ENCODE measurements at places on chromosomes 6 and 20.

- DNase-seq: no peak
These were observed 2.6 kb downstream of the TSPYL1 start for GRCh38 chr6:116277124-116277523.

DNA sequence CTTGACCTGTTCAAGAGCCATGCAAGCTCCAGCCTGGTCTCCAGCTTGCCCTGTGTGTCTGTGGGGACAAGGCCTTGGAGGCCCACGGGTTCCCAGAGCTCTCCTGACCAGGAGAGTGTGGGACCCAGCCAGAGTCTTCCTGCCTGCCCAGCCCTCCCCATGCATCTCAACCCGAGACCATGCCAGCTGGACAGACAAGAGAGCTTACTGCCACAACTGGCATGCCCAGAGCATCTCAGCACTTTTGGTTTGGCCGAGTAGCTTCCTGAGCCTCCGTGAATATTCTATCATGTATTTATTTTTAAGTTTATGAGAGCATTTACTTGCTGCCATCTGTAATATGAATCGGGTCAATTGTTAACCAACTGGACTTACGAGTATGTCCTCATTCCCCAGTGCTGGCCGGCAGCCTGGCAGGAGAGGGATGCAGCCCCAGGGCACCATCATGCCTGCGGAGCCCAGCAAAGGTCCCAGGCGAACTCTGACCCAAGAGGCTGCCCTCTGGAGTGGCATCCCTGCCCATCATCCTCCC lies 14.9 kb downstream of the IP6K3 start:
- no peak for DNase-seq

DNA sequence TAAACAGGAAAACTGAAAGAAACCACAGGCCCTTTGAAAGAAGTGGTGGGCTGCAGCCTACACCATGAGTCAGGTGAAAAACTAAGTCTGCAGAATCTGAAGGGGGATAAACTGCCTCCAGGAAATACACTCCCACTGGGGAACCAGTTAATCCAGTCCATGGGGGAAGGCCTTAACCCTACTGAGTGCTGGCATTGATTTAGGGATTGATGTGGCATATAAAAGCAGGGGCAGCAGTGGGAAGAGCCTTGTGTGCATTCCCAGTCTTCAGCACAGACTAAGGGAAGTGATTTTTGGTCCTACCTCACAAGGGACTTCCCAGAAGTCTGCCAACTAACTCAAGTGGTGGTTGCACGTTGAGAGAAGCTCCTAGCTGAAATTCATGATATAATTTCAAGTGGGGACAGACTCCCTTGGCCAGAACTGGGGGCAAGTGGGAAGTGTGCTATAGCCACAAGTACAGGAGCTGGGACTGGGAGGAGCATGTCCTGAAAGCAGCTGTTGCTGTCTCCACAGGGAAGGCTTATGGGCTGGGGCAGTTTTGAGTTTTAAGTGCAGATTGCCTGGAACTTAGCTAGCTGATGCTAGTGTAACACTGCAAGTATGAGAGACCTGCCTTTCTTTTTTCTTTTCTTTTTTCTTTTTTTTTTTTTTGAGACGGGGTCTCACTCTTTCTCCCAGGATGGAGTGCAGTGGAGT lies 31.2 kb downstream of the CITED2 start:
- DNase-seq: no peak

GRCh38 chr6:6005051-6006005 lies 1.4 kb downstream of the NRN1 start:
- DNase-seq: no peak

DNA sequence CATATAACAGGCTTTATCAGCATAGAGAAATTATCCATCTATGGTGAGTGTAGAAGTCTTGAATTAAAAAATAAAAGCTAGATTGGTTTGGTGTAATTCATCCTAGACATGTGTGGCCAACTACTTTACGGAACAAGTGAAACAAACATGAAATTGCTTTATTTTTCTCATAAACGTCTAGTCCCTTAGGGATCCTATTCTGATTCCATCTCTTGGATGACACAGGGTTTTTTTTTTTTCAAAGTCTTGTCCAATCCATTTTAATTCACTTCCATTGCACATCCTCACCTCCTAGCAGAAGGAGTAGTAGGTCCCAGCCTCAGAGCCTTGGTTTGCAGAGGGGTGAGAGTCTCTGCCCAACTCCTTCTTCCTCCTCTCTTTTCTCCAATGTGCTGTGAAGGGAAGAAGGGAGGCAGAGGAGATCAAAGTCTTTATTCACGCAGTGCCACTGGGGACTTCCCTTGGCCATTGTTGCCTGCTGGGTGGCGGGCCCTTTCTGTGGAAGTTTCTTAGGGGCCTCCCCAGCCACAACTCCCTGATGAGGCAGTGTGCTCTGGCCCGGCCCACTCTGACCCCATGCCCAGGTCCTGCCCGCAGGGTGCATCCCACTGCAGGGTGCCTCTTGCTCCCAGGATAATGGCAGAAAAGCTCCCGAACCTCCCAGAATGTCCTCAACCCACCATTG lies 104.4 kb upstream of the SNX9 start:
- DNase-seq: no peak

GRCh38 chr6:19798362-19798761 lies 38.8 kb upstream of the ID4 start:
- DNase-seq: no peak

- DNase-seq: no peak
These were observed 7.9 kb downstream of the NQO2 start for GRCh38 chr6:3007571-3007970.

DNA sequence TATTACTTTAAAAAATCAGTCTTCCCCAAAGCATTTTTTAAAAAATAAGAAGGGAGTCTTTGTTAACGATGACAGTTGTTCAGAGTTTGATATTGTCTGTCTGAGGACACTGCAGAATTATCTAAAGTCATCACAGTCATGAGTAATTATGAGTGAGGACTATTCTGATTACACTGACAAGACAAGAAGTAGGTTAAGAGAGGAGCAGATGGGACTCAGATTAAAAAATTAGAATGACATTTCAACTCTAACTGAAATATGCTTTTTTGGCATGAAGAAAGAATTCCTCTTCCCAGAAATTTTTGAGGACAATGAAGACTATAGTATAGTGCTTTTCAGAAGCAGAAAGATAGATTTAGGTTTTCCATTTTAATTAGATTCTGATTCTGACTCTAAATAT lies 456.5 kb downstream of the EPHA7 start:
- no peak for DNase-seq

DNA sequence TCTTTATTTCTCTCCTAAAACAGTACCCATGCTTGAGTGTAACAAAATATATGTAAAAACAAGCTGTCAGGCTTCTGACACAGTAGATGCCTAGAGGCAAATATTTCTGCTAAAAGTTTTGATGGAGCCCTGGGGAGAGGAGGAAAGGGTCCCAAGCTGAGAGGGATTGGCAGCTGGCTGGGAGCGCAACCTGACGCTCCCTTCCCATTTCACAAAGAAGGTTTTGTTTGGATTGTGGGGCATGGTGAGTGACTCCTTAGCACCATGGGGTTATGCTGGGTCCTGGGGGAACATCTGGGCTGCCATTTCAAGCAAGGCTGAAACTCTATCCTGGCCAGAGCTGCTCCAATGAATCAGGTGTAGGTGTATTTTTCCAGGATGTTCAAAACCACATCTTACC lies 720.5 kb downstream of the MAFB start:
- DNase-seq: no peak

DNA sequence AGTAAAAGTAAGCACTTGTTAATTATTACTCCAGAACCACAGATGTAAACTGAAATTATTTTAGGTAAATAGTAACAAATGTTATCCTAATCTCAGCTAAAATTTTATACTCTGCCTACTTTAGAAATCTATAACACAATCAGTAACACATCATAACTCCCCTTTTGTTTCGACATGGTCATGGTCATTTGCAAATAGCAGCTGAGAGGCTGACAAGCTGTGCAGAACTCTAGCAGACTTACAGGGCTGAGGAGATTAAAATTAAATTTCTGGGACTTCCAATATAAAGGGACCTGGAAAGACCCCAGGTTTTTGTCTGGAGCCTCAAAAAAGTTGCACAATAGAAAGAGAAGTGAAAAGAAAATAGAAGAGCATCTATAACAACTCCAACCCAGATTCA lies 88.8 kb downstream of the PRL start:
- DNase-seq: no peak

DNA sequence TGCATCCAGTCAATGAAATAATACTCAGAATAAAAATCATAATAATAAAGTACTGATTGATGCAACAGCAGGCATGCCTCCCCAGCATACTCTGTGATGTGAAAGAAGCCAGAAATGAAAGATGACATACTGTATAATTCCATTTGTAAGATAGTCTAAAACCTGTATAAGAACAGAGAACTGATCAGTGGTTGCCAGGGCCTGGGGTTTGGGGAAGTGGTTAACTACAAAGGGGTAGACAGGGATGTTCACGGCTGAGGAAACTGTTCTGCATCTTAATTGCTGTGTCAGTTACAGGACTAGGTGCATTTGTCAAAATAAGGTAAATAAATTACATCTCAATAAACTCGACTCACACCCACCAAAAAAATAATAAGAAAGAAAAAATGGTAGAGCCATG lies 81.3 kb upstream of the BMP2 start:
- no peak for DNase-seq

DNA sequence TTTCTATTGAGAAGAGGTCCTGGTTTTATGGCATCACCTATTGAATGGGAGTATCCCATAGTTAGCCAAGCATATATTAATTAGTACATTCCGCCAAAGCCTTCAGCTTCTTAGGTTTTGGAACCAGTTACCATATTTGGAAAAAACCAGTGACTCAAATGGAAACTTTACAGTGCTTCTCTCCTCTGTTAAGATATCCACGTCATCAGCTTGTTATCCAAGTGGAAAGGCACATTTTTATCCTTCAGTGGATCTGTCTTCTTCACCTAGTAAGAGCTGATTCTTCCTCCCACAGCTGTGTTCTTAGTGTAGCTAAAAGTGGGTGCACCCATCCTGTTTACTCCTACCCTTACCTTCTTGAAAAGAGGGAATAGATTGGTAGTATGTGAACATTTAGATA lies 34.5 kb downstream of the TPD52L1 start:
- DNase-seq: no peak

- DNase-seq: no peak
These were observed 40.4 kb downstream of the SRSF3 start for GRCh38 chr6:36634317-36635108.

GRCh38 chr6:119895626-119896025 lies 546.1 kb upstream of the MAN1A1 start:
- DNase-seq: no peak

GRCh38 chr20:57627339-57627738 lies 7.1 kb upstream of the ZBP1 start:
- no peak for DNase-seq

DNA sequence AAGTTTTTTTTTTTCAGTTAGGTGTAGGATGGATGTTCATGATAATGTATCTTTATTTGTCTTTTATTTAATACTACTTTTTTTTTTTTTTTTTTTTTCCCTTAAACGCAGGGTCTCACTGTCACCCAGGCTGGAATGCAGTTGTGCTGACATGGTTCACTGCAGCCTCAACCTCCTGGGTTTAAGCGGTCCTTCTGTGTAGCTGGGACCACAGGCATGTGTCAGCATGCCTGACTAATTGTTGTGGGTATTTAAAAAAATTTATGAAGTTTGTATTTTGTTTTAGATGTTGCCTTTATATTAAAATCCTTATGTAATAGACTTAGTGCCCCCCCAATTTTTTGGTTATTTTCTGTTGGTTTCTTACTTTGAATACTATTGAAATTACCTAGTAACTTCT lies 42.6 kb downstream of the NCOA3 start:
- DNase-seq: no peak

DNA sequence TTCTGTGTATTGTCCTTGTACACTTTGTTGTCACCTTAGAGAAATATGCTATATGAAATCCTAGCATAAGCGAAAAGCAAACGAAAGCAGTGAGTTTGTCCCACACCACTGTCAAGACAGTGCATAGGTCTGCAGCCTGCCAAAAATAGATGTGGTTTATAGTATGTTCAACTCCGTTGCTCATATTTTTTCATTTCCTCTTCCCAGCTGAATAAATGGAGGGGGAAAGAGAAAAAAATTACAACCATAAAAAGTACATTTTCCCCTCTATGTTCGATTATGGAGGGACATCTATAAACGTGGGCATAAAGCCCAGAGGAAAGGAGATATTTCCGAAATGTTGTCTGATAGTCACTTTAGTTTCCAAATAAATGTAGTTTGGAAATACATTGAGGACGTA lies 25.8 kb downstream of the PRL start:
- DNase-seq: no peak

GRCh38 chr20:53921443-53921973 lies 148.9 kb downstream of the BCAS1 start:
- no peak for DNase-seq

DNA sequence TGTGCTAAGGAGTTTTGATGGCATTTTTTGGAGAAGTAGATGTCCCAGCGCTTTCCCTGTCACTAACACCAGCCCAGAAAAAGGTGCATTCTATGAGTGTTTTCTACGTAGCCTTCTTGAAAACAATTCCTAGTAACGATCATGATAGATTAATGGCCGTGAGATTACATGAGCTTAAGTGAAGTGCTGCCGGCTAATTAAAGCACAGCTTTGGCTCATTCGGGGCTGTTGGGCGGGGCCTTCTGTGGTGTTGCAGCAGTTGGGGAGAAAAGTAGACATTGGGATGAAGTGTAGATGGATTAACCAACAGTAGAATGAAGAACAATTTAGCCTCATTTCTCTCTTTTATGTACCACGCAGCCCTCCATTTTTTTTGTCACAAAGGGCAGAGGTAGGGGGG lies 20.8 kb upstream of the TRAF3IP2 start:
- DNase-seq: no peak

GRCh38 chr6:41774841-41775240 lies 4.9 kb downstream of the FRS3 start:
- DNase-seq: no peak

- DNase-seq: no peak
These were observed 469.1 kb upstream of the BTBD3 start for GRCh38 chr20:11448554-11448953.

DNA sequence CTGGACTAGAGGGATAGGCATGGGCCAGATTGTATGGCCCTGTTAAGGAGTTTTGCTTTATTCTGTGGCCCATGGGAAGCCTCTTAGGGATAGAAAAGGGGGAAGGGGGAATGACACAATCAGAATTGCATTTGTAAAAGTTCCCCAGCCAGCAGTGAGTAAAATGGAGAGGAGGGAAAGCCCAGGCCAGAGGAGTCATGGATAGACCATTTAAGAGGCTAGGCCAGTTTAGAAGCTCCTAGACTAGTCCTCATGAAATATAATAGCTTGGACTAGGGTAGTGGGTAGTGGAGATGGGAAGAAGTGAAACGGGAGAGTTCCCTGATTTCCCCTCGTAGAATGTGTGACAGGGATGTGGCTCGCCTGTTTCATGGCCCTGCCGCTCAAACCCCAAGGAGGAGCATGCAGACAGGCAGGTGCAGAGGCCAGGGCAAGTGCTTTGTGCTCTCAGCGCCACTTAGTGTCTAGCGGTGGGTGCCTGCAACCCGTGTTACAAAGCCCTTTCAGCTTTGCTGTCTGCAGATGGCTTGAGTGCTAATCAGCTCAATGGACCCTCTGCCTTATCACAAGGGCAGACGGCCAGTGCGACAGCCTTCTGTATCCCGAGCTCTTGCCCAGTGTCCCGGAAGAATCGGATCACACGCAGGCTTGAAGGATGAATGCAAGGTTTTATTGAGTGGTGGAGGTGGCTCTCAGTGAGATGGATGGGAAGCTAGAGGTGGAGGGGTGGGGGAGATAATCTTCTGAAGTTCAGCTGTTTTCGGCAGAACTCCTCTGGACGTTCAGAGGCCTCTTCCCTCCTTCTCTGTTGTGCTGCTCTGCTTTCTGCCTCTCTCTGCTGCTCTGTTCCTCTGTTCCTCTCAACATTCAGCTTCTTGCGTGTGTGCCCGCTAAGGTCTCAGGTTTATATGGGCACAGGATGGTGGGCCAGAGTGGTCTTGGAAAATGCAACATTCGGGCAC lies 141.1 kb downstream of the CEP57L1 start:
- DNase-seq: peak; percentile 87

GRCh38 chr20:61924858-61925554 lies 140.7 kb downstream of the TAF4 start:
- no peak for DNase-seq

Data from NCI-H146 (cell line).